ENCODE measurements at places on chromosomes 5 and 9. TPM values are rescaled to one million over a fixed set of nuclear protein-coding genes. Genes with fewer than 3 reads are reported as not detected.

SKIC3 gene
- total RNA-seq: 39.3 TPM

TMEM252 gene
- not detected for total RNA-seq

FAM120AOS gene
- total RNA-seq: 32.4 TPM

PAEP gene
- total RNA-seq: not detected

MEIKIN gene
- total RNA-seq: not detected

PAXX gene
- 37.5 TPM for total RNA-seq

SUSD3 gene
- total RNA-seq: 11.8 TPM

CTSL gene
- total RNA-seq: 169 TPM

C9 gene
- not detected for total RNA-seq

PDE6A gene
- 0.08 TPM for total RNA-seq

GABRA1 gene
- total RNA-seq: not detected

TPM2 gene
- 599 TPM for total RNA-seq

ASPN gene
- total RNA-seq: 3.9 TPM

ADRA1B gene
- total RNA-seq: 3.4 TPM

- no peak for DNase-seq
Observed at GRCh38 chr5:78964889-78965288, 20.2 kb downstream of the ARSB start.

GRCh38 chr9:134487066-134487710 lies 154.4 kb upstream of the COL5A1 start:
- no peak for DNase-seq

- no peak for DNase-seq
Observed at GRCh38 chr9:96015876-96016686, 140.6 kb downstream of the ERCC6L2 start.

- DNase-seq: no peak
Observed at GRCh38 chr5:38757451-38758245, 88.2 kb upstream of the OSMR start.

- no peak for DNase-seq
Observed at GRCh38 chr9:79237861-79238260, 333.9 kb upstream of the TLE4 start.

DNA sequence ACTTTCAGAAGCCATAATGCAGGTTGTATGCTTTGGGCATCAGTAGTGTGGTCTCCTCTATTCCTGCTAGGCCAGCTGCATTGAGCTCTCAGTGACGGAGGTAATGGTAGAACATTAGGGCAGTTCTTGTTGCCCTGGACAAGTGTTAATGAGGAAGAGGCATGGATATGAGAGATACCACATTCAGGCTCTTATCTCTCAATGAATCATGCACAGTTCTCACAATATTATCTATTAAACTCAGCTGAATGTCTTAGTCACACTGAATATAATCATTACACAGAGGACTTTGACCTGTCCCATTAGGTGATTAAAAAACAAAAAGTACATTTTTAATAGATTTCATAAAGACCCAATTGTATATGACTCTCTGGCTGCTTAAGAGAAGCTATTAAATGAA lies 76.6 kb upstream of the SSBP2 start:
- no peak for DNase-seq

- peak; percentile 74 for DNase-seq
Observed at GRCh38 chr5:16508730-16509531, 43.3 kb upstream of the ZNF622 start.

- no peak for DNase-seq
Observed at GRCh38 chr5:170297589-170298462, at the start of gene LCP2. TSS of gene LCP2 (minus strand) at chr5:170297777. CDS start at chr5:170297611, 166 bp downstream.

- DNase-seq: no peak
Observed at GRCh38 chr9:130526854-130527650, 52.3 kb upstream of the FUBP3 start.

DNA sequence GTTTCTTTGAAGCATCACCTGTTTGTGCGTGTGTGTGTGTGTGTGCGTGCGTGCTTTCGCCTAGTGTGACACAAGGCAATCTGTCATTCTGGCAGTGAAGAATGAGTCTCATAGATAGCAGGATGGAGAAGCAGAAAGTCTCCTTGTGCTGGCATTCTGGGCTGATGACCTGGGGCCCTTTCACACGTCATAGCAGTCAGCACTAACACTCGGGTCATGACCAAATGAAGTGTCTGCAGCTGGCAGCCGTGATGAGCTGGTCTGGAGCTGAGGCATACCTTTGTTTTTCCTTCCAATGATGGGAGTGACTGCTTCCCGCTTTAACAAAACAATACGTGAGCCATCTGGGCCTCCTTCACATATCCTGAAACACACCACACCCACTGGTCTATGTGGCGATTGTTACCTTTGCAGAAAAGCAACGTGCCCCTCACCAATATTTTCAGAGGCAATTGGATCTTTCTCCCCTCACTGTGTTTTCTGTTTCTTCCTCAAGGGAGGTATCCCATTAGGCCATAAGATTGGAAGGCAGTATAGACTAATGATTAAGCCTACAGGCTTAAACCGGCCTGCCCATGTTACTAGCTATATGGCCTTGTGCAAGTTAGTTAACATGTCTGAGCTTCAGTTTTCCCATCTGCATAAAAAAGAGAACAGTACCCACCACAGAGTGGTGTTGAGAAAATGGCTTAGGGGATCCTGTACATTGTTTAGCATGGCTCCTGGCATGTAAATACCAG lies 88.8 kb downstream of the SREK1 start:
- no peak for DNase-seq

GRCh38 chr9:126326228-126327005 lies at the start of gene MVB12B:
TSS of gene MVB12B (plus strand) at chr9:126326829. CDS start at chr9:126326930, 101 bp downstream.
- no peak for DNase-seq

GRCh38 chr5:100576217-100576751 lies 41.1 kb downstream of the FAM174A start:
- no peak for DNase-seq

- DNase-seq: no peak
Observed at GRCh38 chr9:98738741-98739140, 30.0 kb upstream of the GABBR2 start.

GRCh38 chr9:4137681-4138099 lies 162.2 kb downstream of the GLIS3 start:
- DNase-seq: no peak

- no peak for DNase-seq
Observed at GRCh38 chr9:69834056-69834455, 13.4 kb downstream of the CFAP95 start.

- DNase-seq: peak; percentile 66
Observed at GRCh38 chr9:35757226-35757891, 3.3 kb upstream of the MSMP start.

- no peak for DNase-seq
Observed at GRCh38 chr9:16407617-16408016, 462.9 kb downstream of the BNC2 start.

DNA sequence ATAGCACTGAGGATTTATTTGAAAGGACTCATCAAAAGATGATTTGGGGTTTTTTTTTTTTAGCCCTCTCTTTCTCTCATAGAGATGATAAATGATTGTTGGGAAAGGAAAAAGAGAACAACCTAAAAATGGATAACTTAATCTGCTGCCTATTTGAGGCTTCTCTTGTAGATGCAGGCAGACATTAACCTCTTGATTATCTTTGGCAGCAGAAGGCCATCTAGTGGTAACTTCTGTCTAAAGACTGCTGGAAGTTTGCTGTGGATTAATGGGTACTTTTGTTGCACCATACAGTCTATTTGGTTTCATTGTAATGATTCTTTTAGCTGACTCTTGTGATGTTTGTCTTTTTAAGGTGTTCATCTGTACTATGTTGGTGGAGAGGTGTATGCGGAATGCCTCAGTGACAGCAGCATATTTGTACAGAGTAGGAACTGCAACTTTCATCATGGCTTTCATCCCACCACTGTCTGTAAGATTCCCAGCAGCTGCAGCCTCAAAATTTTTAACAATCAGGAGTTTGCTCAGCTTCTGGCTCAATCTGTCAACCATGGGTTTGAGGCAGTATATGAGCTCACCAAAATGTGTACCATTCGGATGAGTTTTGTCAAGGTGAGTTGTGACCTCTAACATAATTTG lies 18.8 kb downstream of the SMIM32 start:
- no peak for DNase-seq
